ENCODE measurements at places on chromosomes 6 and 20.

DNA sequence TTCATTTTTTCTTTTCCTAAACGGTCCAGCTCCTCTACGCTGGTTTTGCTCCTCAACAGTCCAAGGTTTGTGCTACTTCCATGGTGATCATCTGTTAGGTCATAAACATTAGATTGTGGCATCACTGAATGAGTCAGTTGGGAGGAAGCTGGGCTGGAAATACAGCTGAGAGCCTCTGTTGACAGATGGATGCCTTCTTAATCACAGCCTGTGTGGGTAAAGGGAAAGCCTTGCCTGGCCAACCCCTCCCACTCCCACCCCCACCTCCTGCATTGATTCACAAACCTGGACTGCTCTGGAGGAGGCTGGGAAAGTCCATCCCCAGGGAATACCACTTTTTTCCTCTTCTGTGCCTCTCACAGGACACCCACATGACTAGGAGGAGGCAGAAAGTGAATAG, 180.6 kb upstream of the CCN2 start:
- no peak for DNase-seq

DNA sequence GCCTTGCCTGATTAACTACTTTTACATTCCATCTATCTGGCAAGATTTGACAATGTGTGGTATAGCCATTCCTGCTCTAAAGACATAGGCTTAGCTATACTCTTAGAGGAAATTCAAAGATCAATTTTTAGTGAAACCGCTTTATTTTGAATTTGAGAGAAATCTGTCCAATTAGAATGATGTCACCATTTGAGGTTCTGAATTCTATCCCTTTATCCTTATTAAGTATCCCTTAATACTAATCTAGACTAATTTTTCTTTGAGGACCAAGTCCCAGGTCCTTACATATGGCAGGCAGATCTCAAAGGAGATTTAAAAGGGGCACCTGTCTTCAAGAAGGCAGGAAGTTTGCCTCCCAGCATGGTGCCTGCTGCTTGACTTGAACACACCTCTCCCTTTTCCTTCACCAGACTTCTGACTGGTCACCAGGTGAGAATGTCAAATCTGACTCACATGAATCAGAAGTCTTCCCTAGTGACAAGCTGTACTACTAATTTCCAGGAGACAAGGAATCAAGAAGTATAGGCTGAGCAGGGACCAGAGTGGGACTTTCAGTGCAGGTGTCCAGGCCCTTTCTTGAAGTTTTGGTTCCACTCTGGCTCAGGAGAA, 15.0 kb upstream of the MRAP2 start:
- no peak for DNase-seq

- peak; percentile 58 for DNase-seq
Measured at GRCh38 chr6:44096612-44097011, 30.6 kb downstream of the MRPL14 start.

DNA sequence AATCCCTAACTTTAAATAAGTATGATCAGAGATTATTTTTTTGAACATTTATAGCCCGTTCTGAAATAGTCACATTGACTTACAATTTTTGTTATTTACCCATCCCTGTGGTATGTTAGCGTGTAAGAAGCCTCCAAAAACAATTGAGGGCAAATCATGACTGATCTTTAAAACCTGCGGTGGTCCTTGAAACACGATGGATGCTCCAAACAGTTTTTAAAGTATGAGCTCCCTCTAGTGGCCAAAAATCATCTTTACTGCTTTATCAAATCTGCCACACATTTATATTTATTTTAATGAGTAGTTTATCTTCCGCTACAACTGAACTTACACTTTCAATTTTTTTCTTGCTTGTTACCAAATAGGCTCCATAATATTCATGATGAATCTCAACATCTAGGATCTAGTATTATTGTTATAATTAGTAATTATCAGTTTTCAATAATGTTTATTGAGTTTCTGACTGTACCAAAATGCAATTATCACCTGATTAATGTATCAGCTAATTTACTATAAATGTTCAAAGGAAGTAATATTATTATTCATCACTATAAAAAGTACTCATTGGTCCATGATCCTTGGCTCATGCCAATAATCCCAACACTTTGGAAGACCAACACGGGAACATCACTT, 52.2 kb downstream of the MARCKS start:
- DNase-seq, result no peak

GRCh38 chr20:22575087-22575721, 9.2 kb downstream of the FOXA2 start:
- DNase-seq, result no peak

DNA sequence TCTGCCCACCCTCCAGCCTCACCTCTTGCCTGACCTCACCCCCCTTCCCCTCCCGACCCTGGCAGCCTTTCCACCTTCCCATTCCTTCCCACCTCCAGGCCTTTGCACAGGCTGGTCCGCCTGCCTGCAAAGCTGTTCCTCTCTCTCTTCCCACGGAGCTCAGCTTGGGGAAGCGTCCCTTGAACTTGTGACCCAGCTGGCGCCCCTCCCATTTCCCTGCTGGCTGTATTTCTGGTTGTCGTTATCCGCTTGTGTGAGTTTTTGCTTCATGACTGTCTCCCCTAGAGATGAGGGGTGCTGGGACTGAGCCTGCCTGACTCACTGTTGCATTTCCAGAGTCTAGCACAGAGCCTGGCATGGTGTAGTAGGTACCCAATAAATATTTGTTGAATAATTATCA, 32.5 kb downstream of the VSTM2L start:
- DNase-seq, result no peak

DNA sequence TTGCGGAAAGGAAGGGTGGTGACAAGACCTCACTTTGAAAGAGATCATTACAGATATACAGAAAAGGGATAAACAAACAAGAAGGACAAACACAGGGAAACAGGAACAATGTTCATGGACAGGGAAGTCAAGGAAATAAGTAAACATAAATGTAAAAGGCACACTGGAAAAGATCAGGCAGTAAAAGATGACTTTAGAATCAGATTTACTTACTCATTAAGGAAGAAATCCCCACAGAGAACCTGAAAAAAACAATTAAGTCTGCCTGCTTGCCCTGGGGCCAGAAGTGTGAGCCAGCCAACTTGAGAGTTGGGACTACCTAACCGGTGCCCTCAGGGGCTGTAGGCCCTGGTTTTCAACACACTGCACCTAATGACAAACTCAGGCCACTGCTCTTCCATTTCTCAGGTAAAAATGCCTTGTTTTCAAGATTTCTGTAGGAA, 1.7 kb downstream of the APMAP start:
- no peak for DNase-seq

- no peak for DNase-seq
Measured at GRCh38 chr6:106788761-106789160, 159.4 kb downstream of the QRSL1 start.

DNA sequence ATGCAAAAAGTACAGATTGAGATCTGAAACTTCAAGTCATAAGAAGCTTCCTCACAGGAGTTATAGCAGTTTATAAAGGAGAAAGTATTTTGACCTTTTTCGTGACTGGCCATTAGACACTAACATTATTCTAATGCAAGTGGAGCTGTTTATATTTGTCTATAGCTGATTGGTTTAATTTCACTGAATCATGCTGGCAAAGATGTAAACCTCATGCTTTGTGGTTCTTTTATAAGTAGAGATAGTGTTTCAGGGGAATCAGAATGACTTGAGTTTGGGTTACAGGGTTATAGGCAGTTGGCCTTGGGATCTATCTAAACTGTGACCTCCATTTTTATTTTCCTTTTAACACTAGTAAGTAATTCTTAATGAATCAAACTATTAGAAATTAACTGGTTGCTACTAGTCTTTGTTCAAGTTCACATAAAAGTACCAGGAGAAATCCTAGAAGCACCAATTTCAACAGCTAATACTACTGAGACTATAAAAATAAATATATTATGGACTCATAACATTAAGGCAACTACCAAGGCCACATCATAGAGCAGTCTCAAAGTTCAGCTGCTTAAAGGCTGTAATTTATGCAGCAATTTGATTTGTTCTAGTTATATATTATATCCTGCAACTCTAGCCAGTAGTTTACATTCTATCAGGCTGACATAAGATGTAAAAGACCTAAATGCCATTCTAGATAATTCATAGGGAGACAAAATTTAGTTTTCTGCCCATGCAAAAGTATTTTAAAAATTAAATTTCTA, 94.0 kb downstream of the RNGTT start:
- DNase-seq, result no peak

GRCh38 chr20:59022754-59023153, 3.5 kb downstream of the TUBB1 start:
- no peak for DNase-seq

DNA sequence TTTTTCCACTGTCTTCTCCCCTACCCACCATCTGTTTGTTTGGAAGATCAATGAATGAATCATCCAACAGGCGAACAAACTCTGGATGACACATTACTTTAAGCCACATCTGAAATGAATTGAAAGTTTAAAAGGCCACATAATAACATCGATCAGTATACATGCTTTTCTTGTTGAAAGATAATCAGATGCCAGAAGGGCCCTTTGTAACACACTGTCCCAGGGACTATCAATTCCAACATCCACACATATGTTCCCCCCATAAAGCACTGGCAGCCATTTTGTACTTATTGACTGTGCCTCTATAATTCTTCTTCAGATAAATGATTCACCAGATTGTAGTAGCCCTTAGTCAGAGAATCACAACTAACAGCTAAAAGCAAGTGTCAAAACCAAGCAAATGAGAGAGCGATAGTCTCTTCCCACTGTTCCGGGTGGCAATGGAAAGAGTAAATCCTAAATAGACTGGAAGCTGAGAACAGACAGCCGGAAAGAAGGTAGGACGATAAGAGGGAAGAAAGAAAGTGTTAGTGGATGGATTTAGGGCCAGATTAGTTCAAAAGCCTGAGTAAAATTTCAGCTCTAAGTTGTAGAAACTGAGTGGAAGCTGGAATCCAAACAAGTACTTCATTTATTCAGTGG, 184.9 kb upstream of the TENT5A start:
- DNase-seq, result no peak

- no peak for DNase-seq
Measured at GRCh38 chr20:18176318-18176785, 38.7 kb downstream of the KAT14 start.

GRCh38 chr6:32332433-32332832, 39.3 kb downstream of the TSBP1 start:
- no peak for DNase-seq

- no peak for DNase-seq
Measured at GRCh38 chr6:146087386-146087785, 58.5 kb downstream of the GRM1 start.

DNA sequence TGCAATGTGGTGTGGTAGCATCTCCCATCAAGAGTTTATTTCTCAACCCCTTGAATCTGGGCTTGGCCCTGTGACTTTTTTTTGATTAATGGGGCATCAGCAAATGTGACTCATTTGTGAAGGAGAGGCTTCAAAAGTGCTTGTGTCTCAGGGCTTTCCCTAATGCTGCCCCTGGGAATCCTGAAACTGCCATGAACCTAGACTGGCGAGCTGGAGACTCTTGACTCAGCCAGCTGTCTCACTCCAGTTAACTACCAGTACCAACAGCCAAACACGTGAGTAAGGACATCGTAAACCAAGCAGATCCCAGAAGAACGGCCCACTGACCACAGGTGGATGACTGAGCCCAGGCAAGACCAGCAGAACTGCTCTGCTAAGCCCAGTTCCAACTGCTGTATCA, 72.8 kb upstream of the ADTRP start:
- DNase-seq, result no peak

GRCh38 chr20:11917663-11918062, at the start of gene BTBD3:
BTBD3 (plus strand) TSS chr20:11917893; CDS start chr20:11918276, 383 bp downstream.
- no peak for DNase-seq

DNA sequence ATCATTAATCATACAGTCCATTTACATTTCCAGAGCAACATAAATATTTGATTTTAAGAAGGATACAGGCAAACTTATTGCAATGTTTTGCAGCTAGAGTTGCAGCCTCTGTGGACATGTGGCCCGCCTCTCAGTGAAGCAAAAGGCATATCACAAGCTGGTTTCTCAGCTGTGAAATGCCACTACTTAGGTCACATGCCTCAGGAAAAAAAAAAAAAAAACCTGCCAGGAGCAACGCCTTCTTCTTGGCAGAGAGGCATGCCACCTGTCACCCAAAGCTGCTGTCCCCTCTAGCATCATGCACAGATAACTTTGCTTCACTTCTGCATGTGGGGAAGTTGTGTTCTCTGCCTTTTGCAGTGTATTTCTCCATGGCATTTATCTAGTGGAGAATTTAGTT, 18.5 kb downstream of the GRM1 start:
- no peak for DNase-seq

GRCh38 chr6:75135450-75135849, 70.4 kb downstream of the COL12A1 start:
- DNase-seq, result no peak

GRCh38 chr6:12751694-12752325, 35.2 kb downstream of the PHACTR1 start:
- DNase-seq, result no peak

GRCh38 chr6:142297996-142298753, 3.6 kb upstream of the ADGRG6 start:
- DNase-seq, result no peak

DNA sequence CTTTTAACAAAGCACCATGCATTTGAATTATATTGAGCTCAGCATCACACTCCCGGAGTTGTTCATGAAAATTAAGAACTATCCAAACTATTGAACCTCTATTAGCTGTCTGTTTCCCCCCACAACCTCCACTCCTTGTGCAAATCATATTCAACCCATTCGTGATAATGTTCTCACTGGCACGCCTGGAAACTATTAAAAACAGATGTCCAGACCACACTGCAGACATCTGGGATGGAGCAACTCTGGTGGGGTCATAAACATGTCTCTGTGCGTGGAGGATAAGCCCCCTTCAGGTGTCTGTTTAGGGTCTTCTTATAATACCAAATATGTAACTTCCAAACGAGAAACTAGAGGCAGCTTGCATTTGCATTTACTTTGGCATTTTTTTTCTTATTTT, 193.7 kb downstream of the TFAP2A start:
- no peak for DNase-seq

GRCh38 chr6:39273406-39273821, 40.8 kb downstream of the KCNK17 start:
- DNase-seq, result no peak

DNA sequence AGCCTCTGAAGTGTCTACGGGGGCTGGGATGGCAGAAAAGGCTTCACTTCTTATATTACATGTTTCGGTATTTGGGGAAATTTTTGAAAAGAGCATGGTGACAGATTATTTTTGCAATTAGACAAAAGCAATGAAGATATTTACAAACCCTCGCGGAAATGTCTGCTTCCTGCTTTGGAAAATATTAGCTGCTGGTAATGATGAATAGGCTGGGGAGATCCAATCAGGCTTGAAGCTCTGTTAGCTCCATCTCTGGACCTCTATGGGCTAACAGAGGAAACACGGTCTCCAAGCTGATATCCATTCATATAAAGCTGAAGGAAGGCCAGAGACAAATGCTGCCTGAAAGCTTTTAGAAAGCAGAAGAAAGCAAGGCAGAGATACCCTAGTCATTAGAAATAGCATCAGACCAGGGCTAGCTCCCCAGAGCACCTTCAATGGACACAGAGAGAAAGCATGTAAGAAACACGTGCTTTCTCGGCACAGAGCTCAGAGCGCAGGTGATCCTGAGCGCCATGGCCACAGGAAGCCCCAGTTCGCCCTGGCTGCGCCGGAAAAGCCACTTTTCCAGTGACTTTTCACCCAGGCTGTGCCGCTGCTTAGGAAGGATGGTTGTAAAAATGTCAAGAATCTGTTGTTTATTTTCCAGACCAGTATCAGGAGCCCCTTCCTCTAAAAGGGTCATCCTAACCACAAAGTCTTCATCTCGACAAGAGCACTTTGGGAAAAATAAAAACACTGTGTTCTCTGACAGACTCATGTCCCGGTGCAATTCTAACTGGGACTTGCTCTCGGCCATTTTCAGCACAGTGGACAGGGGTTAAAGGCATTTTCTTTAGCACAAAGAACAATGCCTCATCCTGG, 68.5 kb upstream of the NFATC2 start:
- no peak for DNase-seq

GRCh38 chr20:17610566-17611289, 40.9 kb downstream of the DSTN start:
- DNase-seq, result peak; percentile 29

Data from activated T-helper 9 cell treated with anti-CD3 and anti-CD28 coated beads, Interleukin-2, amount 50 U/mL, for 16 hours (primary cell).